ENCODE measurements at places on chromosomes 2 and 18. TPM values are rescaled to one million over a fixed set of nuclear protein-coding genes. Genes with fewer than 3 reads are reported as not detected.
A peak's percentile ranks its signal among the peaks of the same experiment; 100 is the strongest.

DOK1 gene
- 34.2 TPM for total RNA-seq

RUFY4 gene
- 1.8 TPM for total RNA-seq

UGT1A4 gene
- total RNA-seq, result not detected

CFAP221 gene
- not detected for total RNA-seq

INPP5D gene
- 43.6 TPM for total RNA-seq

PRKAG3 gene
- total RNA-seq, result not detected

UGT1A6 gene
- total RNA-seq, result not detected

GALR1 gene
- total RNA-seq, result not detected

COPS9 gene
- 132 TPM for total RNA-seq

FAM98A gene
- 79.2 TPM for total RNA-seq

DNA sequence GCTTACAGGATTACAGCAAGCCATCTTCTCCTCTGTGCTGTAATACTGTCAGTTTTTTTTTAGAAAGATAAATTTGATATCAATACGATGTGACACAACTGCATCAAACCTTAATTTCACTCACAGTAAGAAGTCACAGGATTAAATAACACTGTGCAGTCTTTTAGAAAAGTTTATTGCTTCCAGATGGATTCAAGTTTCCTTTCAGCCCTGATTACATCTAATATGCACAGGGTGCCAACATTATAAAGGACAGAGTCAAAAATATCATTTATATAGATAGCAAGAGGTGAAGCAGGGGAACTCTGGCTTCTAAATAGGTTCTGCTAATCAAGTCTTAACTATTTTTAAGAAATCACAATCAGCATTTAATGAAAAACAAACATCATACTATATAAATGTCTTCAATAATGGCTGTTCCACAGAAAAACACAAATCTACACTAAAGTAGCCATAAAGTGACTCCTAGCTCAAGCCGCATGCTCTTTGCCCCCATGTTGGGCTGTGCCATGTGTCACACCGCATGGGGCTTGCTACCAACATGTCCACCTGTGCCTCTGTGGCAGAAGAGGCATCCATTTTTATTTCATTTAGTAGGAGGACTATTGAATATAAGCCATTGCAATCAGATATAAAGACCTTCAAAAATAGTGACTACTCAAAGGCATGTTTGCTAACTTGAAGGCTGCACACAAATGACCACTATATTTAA lies 35.0 kb downstream of the CERKL start:
- no peaks in the 10 kb centered on the region for H3K4me1 ChIP-seq
- H3K27me3 ChIP-seq, result peaks cover 47% of the 10 kb centered on the region
- H3K27ac ChIP-seq, result no peak overlapping the region
- no peak overlapping the region for H3K4me3 ChIP-seq
- no peak for DNase-seq

DNA sequence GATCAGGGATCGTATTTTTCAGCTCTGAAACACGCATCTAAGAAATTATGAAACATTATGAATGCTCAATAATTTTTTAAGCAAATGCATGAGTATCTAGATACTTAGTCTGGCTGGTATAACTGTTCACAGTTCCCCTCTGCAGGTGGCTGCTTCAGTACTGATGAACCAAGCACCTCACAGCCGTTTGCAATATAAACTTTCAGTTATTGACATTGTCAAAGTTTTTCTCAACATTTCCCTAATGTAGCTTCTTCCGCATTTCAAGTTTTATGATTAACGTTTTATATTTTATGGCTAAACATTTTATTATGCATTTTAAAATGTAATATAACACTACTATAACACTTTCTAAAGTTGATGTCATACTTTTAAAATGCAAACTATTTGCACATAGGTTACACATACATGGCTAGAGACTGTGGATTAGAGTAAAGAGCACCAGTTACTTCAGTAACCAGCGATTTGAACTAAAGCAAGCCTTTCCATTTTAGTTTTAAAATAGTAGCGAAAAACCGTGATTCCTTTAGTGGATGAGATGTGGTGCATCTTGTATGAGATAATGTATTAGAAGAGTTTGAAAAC lies 495.4 kb downstream of the XIRP2 start:
- no peaks in the 10 kb centered on the region for H3K4me1 ChIP-seq
- no peaks in the 10 kb centered on the region for H3K36me3 ChIP-seq
- no peak overlapping the region for H3K27ac ChIP-seq
- no peak overlapping the region for H3K4me3 ChIP-seq
- H3K27me3 ChIP-seq, result no peaks in the 10 kb centered on the region
- DNase-seq, result no peak

DNA sequence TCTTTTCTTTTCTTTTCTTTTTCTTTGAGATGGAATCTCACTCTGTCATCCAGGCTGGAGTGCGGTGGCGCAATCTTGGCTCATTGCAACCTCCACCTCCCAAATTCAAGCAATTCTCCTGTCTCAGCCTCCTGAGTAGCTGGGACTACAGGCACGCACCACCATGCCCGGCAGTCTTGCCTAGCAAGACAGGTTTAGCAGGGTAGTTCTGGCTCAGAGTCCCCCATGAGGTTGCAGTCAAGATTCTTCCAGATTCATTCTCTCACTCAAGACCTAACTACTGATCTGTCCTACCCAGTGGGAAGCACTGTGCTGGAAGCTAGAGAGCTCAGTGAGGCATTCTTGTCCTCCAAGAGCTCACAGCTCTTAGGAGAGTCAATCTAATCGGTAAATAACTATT lies 17.6 kb upstream of the ZAP70 start:
- peaks cover 12% of the 10 kb centered on the region for H3K4me1 ChIP-seq
- H3K4me3 ChIP-seq, result no peak overlapping the region
- no peak for DNase-seq

- no peak overlapping the region for H3K4me3 ChIP-seq
- H3K27me3 ChIP-seq, result peaks cover 2% of the 10 kb centered on the region
- H3K36me3 ChIP-seq, result no peaks in the 10 kb centered on the region
- H3K4me1 ChIP-seq, result peaks cover 14% of the 10 kb centered on the region
- H3K27ac ChIP-seq, result no peak overlapping the region
Measured at GRCh38 chr2:48232351-48232750, 297.6 kb upstream of the STON1 start.

- DNase-seq, result no peak
- H3K27ac ChIP-seq, result no peak overlapping the region
- H3K4me3 ChIP-seq, result no peak overlapping the region
- no peaks in the 10 kb centered on the region for H3K36me3 ChIP-seq
- peaks cover 1% of the 10 kb centered on the region for H3K27me3 ChIP-seq
- H3K4me1 ChIP-seq, result peaks cover 8% of the 10 kb centered on the region
Measured at GRCh38 chr2:173986805-173987204, 21.6 kb upstream of the SP3 start.

- peak overlapping the region; percentile 83 for H3K27ac ChIP-seq
- H3K27me3 ChIP-seq, result no peaks in the 10 kb centered on the region
- H3K4me1 ChIP-seq, result peaks cover 63% of the 10 kb centered on the region
Measured at GRCh38 chr2:85999061-85999831, 106.4 kb downstream of the POLR1A start.

DNA sequence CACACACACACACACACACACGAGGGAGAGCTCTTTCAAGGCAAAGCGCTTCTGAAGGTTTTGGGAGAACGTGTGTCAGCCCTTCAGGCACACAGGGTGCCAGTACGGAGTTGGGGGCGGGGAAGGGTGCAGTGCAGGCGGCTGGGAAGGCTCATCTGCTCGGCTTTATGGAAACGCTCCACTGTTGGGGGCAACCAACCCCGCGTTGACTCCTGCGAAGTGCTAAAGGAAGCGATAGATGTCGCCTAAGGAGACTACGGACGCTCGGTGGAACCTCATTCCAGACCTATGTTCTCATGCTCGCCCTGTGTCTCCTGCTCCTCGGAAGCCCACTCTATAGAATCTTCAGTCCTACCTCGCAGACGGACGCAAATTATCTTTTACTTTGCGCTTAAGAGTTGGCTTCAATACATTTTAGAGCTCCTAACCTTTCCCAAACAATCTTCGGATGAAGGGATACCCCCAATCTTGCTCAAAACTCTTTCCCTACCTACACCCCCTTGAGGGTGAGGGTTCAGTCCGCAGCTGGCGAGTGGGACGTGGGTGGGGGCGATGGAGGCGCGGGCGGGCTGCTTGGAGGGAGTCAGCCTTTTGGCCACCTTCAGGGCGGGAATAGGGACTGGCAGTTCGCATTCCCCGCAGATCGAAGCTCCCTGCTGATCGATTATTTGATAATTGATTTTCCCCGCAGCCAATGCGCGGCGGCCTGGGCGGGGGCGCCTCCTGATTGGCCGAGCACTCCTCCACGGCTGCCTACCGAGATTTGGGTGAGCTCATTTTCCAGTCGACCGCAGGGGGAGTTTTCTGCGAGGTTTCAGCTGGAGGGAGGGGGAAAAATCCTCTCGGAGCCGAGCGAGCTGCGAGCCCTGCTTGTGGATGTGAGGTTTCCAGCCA lies 1.9 kb upstream of the MEIS1 start:
- H3K4me3 ChIP-seq, result peak overlapping the region; percentile 74
- H3K4me1 ChIP-seq, result peaks cover 15% of the 10 kb centered on the region
- DNase-seq, result peak; percentile 61
- peaks cover 82% of the 10 kb centered on the region for H3K27me3 ChIP-seq
- peaks cover 2% of the 10 kb centered on the region for H3K36me3 ChIP-seq

DNA sequence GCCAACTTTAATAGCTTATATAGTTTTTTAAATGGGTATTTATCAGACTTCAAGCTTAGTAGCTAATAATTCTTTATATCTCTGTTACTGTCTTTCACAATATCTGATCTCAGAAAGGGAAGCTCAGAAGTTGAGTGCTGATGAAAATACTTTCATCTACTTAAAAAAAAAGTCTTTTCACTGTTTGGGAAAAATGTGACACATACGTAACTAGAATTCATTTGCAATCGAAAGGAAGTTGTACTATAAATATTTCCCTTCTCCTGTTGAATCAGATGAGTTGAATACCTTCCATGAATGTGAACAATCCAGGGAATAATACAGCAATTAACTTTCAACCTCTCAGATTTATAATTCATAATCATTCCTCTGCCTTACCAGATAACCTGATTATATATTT lies 811 bp upstream of the SCG2 start:
- H3K27ac ChIP-seq, result no peak overlapping the region
- no peak for DNase-seq
- no peaks in the 10 kb centered on the region for H3K36me3 ChIP-seq
- H3K4me3 ChIP-seq, result no peak overlapping the region

DNA sequence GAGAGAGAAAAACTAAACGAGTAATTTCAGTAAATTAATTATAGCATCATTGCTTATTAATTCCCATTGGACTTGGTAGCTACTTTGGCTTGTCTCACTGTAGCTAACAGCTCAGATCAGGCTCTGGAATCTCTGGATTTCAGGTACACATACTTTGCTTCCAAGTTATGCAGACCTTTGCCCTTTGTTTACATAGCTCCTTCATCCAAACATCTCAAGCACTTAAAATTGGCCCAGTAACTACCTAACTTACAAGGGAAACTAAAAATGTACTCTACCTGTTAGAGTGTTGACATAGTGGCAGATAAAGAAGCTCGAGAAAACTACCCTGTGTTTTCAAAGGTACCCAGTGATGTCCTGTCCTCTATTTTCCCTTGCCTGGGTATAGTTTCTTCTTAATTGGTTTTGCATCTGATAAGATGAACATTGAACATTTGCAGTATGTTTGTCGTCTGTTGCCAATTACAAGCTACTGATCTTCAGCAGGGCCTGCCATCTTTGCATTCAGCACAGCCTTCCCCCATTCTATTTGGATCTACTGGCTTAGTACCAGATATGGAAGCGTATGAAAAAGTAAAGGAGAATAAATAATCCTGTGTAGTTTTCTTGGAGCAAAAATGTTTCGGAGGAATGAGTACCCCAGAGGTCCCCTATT lies 601.5 kb upstream of the FANCL start:
- no peak overlapping the region for H3K4me3 ChIP-seq
- H3K4me1 ChIP-seq, result no peaks in the 10 kb centered on the region
- no peaks in the 10 kb centered on the region for H3K36me3 ChIP-seq
- no peak for DNase-seq
- no peak overlapping the region for H3K27ac ChIP-seq

GRCh38 chr2:67489396-67489795 lies 92.3 kb downstream of the ETAA1 start:
- no peak overlapping the region for H3K27ac ChIP-seq
- no peaks in the 10 kb centered on the region for H3K36me3 ChIP-seq
- no peak overlapping the region for H3K4me3 ChIP-seq
- no peak for DNase-seq
- H3K27me3 ChIP-seq, result no peaks in the 10 kb centered on the region
- no peaks in the 10 kb centered on the region for H3K4me1 ChIP-seq

- H3K4me1 ChIP-seq, result no peaks in the 10 kb centered on the region
- DNase-seq, result no peak
Measured at GRCh38 chr2:194556629-194557028, 1100.4 kb upstream of the SLC39A10 start.

GRCh38 chr2:206472094-206472493 lies 28.8 kb downstream of the ADAM23 start:
- H3K27me3 ChIP-seq, result peaks cover 2% of the 10 kb centered on the region
- no peak overlapping the region for H3K4me3 ChIP-seq
- H3K36me3 ChIP-seq, result no peaks in the 10 kb centered on the region
- no peaks in the 10 kb centered on the region for H3K4me1 ChIP-seq

GRCh38 chr18:22074282-22075070 lies 94.9 kb upstream of the GATA6 start:
- H3K4me3 ChIP-seq, result no peak overlapping the region
- no peaks in the 10 kb centered on the region for H3K27me3 ChIP-seq
- H3K27ac ChIP-seq, result no peak overlapping the region
- no peak for DNase-seq
- H3K36me3 ChIP-seq, result no peaks in the 10 kb centered on the region

GRCh38 chr2:240839152-240840143 lies 19.4 kb upstream of the KIF1A start:
- no peak for DNase-seq
- H3K27me3 ChIP-seq, result peaks cover 9% of the 10 kb centered on the region

DNA sequence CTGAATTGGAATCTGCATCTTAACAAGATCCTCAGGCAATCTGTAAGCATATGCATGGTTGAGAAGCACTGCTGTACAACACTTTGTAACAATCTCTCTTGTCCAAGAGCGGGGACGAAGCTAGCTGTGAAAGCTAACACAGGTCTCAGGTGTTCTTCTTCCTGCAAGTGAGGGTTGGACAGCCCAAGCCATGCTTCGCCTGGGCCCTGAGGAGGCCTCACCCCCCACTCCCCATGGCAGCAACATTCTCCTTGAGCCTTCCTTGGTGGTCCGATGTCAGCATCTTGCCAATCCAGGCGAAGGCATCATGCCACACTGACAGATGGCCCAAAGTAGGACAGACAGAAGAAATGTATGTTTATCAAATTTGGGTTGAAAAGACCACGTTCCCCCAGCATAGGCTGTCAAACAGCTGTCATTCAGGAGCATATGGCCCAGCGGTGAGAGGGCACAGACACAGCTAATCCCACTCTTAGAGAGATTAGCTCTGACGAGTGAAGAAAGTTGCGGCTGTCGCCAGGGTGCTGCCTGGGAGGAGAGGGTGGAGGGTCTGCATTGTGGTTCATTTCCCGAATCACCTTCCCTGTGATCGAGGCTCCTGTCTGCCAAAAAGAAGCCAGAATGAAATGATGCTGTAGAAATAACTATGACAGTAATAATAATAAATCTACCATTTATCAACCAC lies 344.7 kb downstream of the MYCN start:
- no peaks in the 10 kb centered on the region for H3K27me3 ChIP-seq
- DNase-seq, result no peak
- H3K4me1 ChIP-seq, result no peaks in the 10 kb centered on the region
- no peak overlapping the region for H3K4me3 ChIP-seq

Data from activated CD4-positive, alpha-beta T cell treated with anti-CD3 and anti-CD28 coated beads, Interleukin-2, amount 10 ng/mL, durations not matched to agents 24 days and 14 days (primary cell).